ENCODE measurements at places on chromosomes 3 and 15.

DNA sequence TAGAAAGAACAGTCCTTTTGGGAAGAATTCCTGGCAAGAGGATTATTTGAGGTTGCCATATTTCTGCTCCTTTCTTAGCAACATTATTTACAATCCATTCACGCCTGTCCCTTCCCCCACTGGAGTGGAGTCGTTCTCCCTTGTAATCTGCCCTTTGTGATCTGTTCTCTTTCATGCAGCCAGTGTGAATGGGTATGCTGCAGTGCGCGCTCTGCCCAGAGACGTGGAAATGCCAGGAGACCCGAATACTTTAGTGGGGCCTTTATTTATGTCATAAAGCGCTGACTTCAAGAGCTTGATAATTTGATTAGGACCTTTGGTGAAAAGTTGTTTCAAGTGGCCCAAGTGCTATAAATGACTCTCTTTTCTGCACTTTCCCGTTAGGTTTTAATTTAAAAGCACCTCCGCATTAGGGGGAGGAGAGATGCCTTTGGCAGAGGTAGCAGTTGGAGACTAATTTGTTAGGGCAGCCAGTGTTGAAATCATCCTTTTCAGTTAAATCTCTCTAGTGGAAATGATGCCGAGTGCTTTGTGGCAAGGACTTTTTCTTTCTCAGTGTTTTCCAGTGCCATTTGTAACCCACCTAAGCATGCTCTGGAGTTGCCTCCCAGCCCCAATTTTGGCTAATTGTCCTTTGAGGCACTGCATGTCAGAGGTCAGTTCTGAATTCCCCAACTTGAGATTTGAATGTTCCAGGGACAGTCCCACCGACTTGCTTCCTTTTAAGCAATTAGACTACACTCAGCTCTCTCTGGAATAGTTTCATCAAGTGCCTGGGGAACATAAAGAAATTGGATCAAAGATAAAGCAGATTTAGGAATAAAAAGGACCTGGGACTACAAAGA, 52.4 kb downstream of the PSMD6 start:
- no peak for DNase-seq

DNA sequence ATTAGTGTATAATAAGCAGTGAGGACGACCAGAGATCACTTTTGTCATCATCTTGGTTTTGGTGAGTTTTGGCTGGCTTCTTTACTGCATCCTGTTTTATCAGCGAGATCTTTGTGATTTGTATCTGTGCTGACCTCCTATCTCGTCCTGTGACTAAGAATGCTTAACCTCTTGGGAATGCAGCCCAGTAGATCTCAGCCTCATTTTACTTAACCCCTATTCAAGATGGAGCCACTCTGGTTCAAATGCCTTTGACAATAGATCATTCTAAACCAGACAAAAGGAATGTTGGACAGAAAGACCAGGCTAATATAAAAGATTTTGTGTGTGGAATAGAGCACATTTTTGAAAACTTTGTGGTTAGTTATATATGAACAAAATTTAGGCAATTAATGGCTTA, 618.5 kb upstream of the BCHE start:
- DNase-seq: no peak

GRCh38 chr15:38878026-38878425, 313.4 kb upstream of the RASGRP1 start:
- DNase-seq: no peak

DNA sequence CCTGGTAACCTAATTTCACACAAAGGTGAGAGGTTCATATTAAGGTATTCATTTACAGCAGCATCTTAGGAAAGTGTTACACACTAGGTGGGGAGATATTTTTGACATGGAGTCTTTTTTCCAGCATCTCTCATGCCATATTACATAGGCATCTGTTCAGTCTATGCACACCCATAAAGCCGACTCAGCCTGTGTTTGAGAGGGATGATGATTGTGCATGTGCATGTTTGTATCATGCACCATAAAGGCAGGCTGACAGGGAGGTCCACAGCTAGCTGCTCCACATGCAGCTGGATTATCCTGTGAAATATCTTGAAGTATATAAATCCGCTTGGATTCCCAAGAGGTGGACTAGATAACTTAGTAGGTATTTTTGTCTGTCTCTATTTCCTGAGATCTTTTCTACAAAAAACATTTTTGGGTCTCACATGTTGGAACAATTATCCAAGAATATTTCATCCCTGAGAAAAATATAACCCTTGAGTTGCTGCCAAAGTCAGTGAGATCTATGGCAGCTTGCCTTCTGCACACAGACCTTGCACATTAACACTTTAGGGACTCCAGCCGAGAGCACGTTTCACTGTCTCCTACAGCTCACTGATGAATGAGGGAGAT, 288.4 kb upstream of the DPH6 start:
- no peak for DNase-seq

DNA sequence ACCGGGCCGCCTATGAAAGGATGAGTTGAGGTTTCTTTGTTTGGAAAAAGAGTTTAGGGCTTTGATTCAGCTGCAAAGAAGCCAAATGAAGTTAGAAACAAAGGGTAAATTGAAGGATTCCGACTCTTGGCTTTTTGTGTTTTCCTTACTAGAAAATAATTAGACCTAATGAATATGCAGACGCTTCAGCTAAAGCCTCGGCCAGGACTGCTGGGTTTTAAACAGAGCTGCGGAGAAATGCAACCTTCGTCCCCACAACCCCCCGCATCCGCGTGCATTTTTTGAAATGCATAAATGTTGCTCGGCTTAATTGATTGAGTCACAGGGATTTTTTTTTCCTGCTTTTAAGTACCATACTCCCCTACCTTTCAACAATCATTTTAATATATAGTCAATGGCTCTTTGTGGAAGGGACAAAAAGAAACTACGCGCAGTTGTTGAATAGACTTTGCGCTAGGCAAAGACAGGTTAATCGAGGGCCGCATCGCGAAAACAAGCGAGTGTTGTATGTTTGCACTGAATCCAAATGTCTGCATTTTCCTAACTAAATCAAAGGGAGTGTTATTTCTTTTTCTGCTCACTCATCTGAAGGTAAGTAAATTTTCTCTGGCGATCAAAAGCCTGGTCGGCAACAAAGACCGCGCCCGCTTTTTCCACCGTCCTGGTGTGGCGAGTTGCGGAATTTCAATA, 1.3 kb upstream of the ZIC4 start:
- no peak for DNase-seq

- DNase-seq: no peak
Measured at GRCh38 chr3:114974387-114974786, 172.7 kb downstream of the ZBTB20 start.

- DNase-seq: no peak
Measured at GRCh38 chr3:174633342-174633741, 225.8 kb upstream of the NAALADL2 start.

DNA sequence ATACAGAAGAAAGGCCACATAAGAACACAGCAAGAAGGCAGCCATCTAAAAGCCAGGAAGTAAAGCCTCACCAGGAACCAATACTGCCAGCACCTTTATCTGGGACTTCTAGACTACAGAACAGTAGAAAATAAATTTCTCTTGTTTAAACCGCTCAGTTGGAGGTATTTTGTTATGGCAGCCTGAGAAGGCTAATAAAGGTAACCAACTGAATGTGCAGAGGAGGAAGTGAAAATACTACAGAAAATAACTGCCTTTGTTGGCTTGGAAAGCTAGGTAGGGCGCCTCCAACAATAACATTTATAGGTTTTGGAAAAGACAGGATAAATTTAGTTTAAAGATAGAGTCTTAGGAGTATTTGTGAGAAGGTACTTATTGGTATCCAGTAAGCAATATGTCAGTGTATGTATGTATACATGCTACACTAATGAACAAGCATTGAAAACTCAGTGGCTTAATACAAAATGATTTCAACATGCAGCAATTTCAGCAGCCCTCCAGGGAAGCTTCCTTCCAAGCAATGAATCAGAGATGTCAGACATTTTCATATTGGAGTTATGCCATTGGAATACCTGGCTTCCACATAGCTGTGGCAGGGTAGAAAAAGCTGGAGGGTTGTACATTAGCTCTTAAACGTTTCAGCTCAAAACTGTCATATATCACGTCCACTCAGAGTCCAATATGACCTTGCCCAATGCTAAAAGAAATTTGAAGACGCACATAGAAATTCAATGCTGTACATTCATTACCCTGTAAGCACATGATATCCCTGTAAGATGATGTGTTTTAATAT, 48.9 kb downstream of the ZBBX start:
- no peak for DNase-seq

DNA sequence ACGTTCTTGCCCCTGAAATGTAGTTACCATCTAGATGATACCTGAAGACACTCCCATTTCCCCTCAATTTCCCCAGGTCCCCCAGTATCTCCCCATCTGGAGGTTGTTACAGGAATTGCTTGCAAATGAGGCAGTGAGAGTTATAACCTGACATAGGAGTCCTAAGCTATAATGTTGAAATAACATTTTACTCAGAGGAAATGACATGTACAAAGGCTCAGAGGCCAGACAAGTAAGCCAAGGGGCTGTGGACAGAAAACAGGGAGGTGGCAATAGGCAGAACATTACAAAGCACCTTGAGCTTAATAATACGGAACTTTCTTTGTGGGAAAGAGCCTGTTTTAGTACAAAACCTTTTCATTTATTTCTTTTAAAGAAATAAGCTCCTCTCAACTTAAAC, 171.9 kb downstream of the FRMD5 start:
- no peak for DNase-seq

DNA sequence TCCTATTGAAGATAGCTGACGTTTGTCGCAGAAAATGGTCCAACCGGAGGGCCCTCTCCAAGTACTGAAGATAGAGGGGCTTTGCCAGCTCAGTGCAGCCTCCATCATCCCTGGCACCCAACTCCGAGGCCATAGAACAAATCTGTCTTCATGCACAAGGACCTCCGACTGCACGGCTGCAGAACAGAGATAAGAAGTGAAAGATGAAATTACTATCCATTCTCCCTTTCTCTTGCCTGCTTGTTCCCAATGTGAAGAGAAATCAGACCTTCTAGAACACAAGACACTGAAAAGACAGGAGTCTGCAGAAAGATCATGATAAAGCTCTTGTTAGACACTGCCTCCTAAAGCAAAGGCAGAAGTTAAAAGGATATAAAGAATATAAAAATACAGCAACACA, 19.9 kb downstream of the INO80 start:
- no peak for DNase-seq

DNA sequence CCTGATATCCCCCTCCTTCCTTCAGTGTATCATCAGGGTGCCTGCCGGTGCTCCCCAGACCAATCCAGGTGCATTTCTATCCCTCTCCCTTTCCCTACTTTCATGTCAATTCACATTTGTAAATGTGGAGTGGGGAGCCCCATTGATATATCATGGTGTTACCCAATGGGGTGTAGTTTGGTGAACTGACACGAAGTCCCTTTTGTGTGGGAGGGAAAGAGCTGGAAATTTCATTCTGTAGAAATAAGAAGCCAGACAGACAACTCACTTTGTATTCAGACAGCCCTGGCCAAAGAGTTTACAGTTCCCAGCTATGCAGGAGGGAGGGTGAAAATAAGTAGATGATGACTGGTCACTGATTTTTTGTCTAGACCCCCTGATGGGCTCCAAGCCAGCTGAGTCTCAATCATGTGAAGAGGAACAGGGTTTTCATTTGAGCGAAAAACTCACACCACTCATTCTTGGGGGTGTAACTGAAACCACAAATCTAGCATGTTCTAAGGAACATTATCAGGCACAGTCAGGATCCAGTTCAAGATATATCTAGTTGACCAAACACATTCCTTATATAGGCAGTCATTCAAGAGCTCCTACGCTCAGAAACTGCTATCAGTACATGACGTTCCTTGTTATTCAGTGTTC, 58.9 kb downstream of the LMCD1 start:
- no peak for DNase-seq

DNA sequence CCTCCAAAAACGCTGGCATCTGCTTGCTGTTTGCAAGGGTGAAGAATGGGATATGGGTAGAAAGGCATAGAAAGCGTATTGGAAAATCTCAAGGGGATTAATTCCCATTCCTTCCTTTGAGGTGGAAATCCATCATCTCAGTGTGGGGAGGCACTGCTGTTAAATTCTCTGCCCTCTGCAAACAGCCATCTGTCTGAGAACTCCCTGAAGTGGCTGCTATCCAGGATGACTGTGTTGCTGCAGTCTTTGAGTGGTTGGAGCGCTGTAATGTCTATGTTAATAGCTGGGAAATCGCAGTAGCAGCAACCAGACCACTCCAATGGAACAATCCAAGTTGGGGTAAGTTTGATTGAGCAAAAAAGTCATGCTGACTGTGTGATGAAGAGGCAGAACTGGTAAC, 625.9 kb downstream of the NLGN1 start:
- DNase-seq: no peak

DNA sequence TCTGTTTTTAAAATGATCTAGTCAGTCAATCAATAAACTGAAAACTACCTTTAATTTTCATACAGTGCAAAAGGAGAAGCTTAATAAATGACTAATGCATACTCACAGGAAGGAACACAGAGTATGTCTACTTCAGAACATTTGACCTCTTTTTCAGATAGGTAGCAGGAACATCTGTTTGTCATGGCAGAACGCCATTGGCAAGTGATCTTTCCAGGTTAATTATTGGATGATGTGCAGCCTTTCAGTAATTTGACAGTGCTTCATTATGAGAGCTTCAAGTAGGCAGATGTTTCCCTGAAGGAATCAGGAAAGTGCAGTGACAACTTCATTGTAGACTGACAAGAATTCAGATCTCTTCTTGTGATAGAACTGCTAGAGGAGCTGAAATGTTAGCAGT, 325.0 kb downstream of the OTOL1 start:
- no peak for DNase-seq

GRCh38 chr3:53167418-53168174, 6.6 kb downstream of the PRKCD start:
- no peak for DNase-seq
